ENCODE measurements at places on chromosomes 4 and X. TPM values are rescaled to one million over a fixed set of nuclear protein-coding genes. Genes with fewer than 3 reads are reported as not detected.

GRCh38 chr4:29423836-29424721, 1296.1 kb upstream of the PCDH7 start:
- H3K27ac ChIP-seq = no peak overlapping the region
- no peaks in the 10 kb centered on the region for H3K27me3 ChIP-seq
- no peak overlapping the region for H3K4me3 ChIP-seq
- no peaks in the 10 kb centered on the region for H3K4me1 ChIP-seq
- no peak for DNase-seq

DNA sequence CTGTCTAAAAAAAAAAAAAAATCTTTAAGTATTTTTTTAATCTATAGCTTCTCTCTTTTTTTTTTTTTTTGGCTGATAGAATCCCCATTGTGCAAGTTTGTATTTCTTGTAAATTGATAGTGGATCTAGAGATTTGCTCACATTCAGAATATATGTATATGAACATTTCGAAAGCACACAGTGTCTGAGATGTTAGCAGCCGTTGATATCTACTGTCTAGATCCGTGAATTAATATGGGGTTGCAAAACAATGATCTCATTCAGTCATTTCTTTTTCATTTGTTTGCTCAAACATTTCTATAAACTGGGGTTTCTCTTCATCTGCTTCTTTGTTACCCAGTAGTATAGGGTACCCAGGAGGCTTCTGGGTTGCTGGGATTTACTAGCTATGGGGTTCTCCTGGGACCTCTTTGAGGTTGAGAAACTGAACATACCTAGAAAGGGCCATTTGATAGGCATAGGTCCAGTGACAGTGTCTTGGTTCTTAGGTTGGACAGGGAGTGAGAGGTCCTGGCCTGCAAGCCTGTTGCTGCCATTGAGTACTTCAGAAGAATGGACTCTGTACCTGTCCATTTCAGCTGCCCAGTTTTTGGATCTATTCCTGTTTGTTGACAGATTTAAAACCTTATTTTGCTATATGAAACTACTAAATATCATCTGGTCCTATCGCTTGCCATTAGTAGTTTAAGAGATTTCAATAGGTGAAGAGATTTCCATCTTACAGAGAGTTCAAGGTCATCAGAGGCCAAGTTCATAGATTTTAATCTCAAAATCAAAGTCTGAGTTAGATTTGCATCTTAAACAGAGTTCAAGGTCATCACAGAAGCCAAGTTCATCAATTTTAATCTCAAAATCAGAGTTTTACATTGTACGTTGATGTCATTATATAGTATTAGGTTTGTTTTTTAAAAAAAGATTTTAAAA, 50.8 kb downstream of the WWC2 start:
- DNase-seq = no peak
- H3K27ac ChIP-seq = no peak overlapping the region
- H3K4me1 ChIP-seq = peaks cover 6% of the 10 kb centered on the region
- H3K27me3 ChIP-seq = no peaks in the 10 kb centered on the region

- no peak for DNase-seq
- no peaks in the 10 kb centered on the region for H3K36me3 ChIP-seq
- H3K27me3 ChIP-seq = peaks cover 8% of the 10 kb centered on the region
- H3K4me3 ChIP-seq = no peak overlapping the region
- H3K4me1 ChIP-seq = peaks cover 14% of the 10 kb centered on the region
Observed at GRCh38 chr4:5867866-5868265, 25.0 kb downstream of the CRMP1 start.

DNA sequence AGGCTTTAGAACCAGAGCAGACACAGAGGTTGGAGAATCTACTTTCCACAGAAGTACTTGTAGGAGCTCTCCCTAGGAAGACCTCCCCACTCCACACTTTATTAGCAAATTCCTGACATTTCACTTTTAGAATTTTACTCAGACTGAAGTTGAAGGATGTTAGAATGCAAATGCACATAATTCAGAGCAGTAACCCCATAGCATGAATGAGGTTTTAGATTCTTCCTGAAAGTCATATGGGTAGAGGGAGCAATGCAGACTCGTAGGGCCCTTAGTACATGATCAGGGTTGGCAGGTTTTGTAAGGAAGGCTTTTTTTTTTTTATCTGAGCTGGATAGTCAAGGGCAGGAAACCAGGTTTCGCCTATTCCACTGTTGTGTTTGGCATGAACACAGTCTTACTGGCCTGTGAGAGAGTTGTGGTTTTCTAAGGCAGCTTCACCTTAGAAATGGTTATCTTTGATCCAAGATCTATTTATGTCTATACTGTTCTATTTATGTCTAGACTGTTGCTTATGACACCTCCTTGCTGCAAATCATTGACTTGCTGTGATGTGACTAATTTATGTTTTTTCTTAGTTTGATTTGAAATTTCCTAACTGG, 48.9 kb downstream of the SPATA18 start:
- no peaks in the 10 kb centered on the region for H3K36me3 ChIP-seq
- DNase-seq = no peak
- H3K27ac ChIP-seq = no peak overlapping the region

- H3K4me1 ChIP-seq = no peaks in the 10 kb centered on the region
- no peak overlapping the region for H3K4me3 ChIP-seq
- H3K27ac ChIP-seq = no peak overlapping the region
Observed at GRCh38 chr4:64068096-64068495, 341.2 kb downstream of the TECRL start.

DNA sequence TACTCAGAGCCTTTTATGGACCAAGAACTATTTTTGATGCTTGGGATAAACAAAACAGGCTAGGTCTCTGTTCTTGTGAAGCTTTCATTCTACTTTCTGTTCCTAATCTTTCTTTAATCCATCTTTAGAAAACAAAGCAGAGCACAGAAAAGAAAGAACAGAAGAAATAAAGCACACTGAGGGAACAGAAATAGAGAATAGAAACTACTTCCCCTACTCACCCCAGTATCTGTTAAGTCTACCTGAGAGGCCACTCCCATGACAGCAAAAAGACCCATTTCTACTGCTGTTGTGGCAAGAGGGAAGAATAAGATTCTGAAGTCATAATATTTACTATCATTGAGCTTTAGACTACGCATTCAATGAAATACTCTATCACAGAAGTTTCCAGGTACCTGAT, 9.2 kb downstream of the RFC1 start:
- no peak for DNase-seq
- H3K4me3 ChIP-seq = no peak overlapping the region
- no peaks in the 10 kb centered on the region for H3K27me3 ChIP-seq
- peaks cover 70% of the 10 kb centered on the region for H3K4me1 ChIP-seq

- H3K36me3 ChIP-seq = no peaks in the 10 kb centered on the region
- H3K4me3 ChIP-seq = peak within 1 kb of the TSS; percentile 68
- no peak within 1 kb of the TSS for H3K27ac ChIP-seq
- peak; percentile 4 for DNase-seq
Observed at GRCh38 chrX:72305286-72306084, at the start of gene CITED1. TSS of gene CITED1 (minus strand) at chrX:72305914. CDS start at chrX:72302869, 3,045 bp downstream.

- no peaks in the 10 kb centered on the region for H3K4me1 ChIP-seq
- no peaks in the 10 kb centered on the region for H3K36me3 ChIP-seq
- no peak overlapping the region for H3K27ac ChIP-seq
- H3K27me3 ChIP-seq = no peaks in the 10 kb centered on the region
- no peak for DNase-seq
Observed at GRCh38 chr4:65651031-65651430, 19.3 kb downstream of the EPHA5 start.

GRCh38 chr4:21778702-21779101, 169.9 kb downstream of the KCNIP4 start:
- DNase-seq = no peak
- peaks cover 17% of the 10 kb centered on the region for H3K27me3 ChIP-seq
- H3K27ac ChIP-seq = no peak overlapping the region
- no peaks in the 10 kb centered on the region for H3K4me1 ChIP-seq

The OTC gene
- not detected for total RNA-seq

The BMP3 gene
- total RNA-seq = not detected
